Caudate nucleus (tissue), 63 donors: ENCODE measurements at places on chromosomes 5 and 9.
A peak's percentile ranks its signal among the peaks of the same experiment; 100 is the strongest.

DNA sequence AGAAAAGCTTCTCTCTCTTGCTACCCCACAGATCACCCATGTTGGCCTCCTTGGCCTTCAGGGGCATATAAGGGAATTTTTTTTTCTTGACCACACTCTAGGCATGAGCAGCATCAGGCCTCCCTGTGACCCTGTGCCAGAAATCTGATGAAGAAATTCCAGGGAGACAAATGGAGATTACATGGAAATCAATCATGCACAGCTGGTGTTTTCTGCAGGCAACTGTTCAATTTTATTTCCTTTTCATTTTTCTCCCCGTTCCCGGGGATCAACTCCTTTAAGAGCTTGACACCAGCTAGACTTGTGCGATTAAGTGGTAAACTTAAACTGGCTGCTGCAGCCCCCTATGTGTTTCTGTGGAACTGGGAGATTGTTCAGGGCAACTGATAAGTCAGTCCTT lies 59.3 kb downstream of the GALNT10 start:
- no peak for DNase-seq

DNA sequence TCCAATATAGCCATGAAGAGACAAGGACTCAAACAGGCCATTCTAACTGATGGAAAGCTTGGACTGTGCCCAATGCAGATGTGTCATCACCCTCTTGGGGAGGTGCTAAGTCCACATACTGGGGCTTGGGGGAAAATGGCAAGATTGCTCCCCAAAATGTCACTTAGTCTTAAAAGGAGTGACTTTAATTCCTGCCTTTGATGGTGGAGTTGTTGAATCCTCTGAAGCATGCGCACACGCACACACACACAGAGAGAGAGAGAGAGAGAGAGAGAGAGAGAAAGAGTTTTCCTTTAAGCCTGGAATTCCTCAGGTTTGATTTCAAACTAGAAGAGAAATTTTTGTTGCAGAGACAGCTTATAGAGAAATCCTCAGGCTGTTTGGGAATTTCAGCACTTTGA lies 161.9 kb upstream of the GAS1 start:
- no peak for DNase-seq

DNA sequence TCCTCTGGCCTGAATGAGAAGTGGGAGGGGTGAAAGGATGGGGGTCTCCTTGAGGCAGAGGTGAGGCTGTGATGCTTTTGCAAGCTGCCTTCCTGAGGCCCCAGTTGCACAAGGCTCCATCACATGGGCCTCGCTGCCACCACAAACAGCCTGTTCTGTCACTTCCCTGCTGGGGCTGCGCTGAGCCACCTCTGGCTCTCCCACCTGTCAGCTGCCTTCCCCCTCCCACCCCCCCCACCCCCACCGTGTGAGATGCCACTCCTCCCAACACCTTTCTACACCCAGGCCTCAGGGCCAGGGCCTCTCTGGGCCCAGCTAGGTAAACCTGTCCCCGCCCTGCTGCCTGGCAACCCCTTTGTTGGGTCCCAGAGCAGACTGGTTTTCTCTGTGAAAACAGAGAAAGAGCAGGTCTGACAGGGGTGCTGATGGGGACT lies 4.5 kb upstream of the PDLIM4 start:
- no peak for DNase-seq

DNA sequence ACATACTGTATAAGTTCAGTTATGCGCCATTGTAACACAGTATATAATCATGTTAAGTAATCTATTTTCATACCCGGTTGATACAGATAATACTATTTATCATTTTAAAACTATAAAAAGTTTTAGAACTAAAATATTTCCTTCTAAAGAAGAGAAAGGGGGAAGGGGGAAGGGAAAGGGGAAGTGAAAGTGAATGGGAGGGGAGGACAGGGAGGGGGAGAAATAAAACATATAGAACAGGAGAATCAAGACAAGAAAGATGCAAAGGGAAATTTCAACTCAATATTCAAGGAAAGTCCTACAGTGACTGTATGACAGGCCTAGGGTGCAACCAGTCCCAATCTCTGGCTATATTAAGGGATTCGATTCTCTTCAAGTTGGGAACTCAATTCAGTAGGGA lies 1278.8 kb downstream of the MAT2B start:
- DNase-seq = no peak

GRCh38 chr5:73213566-73213998 lies 40.6 kb downstream of the TMEM174 start:
- no peak for DNase-seq

GRCh38 chr9:137305060-137305797 lies 3.2 kb upstream of the NRARP start:
- no peak for DNase-seq

DNA sequence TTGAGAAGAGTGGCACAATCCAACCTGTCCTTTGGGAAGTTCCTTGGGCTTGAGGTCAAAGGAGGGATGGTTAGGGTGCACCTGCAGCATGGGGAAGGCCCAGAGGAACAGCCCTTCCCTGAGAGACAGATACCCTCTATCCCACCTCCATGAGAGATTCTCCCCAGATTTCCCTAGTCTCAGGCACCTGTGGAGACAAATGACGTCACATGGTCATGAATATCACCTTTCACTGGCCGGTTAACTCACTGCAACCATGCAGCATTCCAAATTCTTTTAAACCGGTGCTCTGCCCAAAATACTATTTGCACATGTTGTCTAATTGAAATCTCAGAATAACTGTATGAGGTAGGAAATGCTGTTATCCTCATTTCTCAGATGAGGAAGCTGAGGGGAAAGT lies 15.6 kb upstream of the TRIO start:
- DNase-seq = no peak

GRCh38 chr5:97544240-97544639 lies 361.2 kb upstream of the RIOK2 start:
- DNase-seq = no peak

- no peak for DNase-seq
Measured at GRCh38 chr9:68651280-68651893, 53.7 kb upstream of the PIP5K1B start.

- DNase-seq = no peak
Measured at GRCh38 chr9:98335661-98336060, 80.2 kb upstream of the TBC1D2 start.

DNA sequence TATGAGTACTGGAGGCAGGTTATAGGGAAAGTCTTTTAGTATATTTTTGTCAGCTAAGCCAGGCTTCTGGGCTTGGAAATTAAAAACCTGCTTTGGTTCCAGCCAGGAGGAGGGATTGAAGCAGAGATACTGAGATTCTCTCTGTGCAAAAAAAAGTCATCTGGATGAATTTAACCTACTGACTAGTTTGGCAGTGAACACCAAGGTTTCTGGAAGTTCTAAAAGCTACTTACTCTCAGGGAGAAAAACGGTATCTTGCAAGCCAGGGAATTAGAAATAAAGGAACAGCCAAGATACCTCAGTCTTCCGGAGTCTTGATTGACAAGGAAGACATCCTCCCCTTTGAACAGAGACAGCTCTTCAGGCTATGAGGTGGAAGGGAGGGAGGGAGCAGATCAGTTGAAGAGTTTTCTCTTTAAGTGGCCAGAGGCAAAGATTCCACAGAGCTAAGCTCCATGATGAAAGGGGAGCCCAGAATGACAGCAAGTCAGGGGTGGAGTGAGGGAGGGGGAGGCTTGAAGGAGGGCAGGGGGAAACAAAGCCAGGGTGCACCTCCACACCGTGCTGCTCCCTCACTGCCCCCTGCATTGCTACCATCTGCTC lies 8.3 kb upstream of the ZBTB34 start:
- no peak for DNase-seq

DNA sequence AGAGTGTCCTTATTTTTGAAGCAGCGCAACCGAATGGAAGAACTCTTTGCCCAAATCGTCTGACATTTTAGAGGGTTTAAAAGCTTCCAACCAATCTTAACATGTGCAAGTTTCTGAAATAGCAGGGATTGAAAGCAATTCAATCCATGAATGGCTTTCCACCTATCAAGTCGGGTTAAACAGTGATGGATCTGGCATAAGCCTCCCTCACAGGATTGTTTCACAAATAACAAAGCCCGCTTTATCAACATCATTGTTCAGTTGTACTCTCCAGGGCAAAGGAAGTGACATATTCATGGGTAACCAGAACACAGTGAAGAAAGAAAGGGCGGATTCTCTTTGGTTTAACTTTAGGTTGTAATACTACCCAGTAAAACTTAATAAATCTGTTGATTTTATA lies 497.3 kb downstream of the MTRR start:
- DNase-seq = no peak

DNA sequence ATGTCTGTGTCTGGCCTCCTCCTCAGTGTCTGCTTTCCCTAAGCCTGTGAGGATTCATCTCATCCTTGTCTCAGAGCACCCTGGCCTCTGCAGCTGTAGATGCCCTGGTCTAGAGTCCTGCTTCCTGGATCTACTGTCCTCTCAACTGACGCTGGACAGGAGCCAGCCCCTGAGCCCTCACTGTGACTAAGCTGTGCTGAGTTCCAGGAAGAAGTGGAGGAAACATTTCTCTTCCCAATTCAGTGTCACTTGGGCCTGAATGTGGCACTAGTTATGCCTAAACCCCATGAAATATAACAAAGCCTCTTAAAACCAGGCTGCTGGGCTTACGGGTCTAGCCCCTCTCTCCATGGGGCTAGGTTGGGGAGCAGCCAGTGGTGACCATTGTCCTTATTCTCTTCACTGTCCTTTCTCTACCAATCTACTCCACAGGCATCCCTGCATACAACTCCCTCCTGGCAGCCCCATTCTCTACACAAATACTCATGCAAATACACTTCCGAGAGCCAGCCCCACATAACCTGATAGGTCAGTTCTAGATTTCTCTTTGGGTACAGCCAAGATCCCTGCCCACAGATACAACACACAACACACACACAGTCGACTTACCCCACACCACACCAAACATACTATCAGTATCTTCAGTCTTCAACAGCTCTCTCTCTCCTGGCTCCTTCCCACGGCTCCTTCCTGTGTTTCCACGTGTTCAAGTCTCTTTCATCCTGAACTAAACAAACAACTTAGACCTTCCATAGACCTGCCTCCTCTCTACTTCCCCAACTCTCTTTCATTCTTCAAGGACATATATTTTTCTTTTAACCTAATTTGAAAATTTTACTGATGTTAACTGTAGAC lies 220.8 kb downstream of the SNX18 start:
- DNase-seq = no peak

GRCh38 chr9:88991066-88992034 lies at the start of gene S1PR3:
Gene S1PR3, plus strand, starts transcription at chr9:88991468. Its CDS starts 9,733 bp downstream, at chr9:89001201.
- no peak for DNase-seq

- no peak for DNase-seq
Measured at GRCh38 chr5:74250304-74251102, 390.0 kb downstream of the ENC1 start.

DNA sequence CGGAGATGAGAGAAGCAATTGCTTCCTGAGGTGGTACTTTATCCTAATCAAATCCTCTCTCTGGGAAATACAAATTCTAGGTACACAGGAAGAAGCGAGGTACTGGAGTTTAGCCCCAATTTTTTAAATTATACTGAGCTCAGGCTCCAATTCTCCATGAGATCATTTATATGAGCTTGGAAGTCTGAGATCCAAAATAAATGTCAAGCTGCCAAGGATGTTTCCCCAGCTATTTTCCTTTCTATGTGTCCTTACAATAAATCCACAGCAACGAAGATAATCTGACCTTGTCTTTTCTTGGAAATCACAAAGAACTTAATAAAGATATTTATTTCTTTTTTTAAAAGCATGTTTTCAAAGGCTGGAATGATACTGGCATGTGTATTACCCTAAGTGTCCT lies 597.3 kb downstream of the GABRG2 start:
- no peak for DNase-seq

DNA sequence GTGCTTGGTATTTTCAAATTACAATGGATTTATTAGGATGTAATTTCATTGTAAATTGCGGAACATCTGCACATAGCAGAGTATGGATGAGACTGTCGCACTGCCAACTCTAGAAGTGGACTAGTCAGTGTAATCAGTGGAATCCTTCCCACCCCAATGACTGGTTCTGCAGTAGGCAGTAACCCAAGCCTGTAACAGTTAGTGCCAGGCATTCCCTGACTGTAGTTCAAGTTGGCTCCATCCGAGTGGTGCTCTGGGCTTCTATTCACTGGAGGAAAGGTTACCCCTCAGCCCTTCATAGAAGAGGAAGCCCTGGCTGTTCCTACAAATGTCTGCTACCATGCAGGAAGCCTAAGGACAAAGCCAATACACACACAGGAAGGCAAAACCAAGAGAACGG lies 23.2 kb downstream of the AK3 start:
- DNase-seq = peak; percentile 11
